ENCODE measurements at places on chromosomes 5 and 9.

GRCh38 chr5:111070272-111071134, 1.0 kb upstream of the TSLP start:
- DNase-seq: no peak

GRCh38 chr9:71647094-71647591, 121.2 kb downstream of the CEMIP2 start:
- DNase-seq: peak; percentile 39

GRCh38 chr5:153496835-153497234, 6.4 kb downstream of the GRIA1 start:
- DNase-seq: no peak

DNA sequence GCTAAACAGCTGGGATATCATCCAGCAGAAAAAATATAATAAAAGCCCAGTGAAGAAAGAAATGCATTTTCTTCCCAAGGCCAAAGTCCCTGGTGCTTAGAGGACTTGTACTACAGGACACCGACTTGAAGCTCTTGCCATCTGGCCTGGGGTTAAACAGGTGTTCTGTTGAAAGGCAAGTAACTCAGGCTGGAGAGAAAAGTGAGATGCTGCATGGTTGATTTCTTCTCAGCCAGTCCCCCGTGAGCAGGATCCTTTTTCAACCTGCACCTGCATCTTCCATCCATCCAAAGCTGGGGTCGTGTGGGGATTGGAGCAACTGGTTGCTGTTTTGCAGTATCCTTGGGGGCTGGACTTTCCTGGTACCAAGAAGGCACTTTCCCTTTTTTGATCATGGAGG, 146.1 kb upstream of the RPS23 start:
- DNase-seq: no peak

GRCh38 chr5:155024015-155024414, 10.5 kb downstream of the KIF4B start:
- peak; percentile 3 for DNase-seq

- no peak for DNase-seq
Observed at GRCh38 chr9:5917888-5918287, 27.2 kb downstream of the MLANA start.

GRCh38 chr5:112275671-112276070, 143.4 kb downstream of the EPB41L4A start:
- DNase-seq: no peak

DNA sequence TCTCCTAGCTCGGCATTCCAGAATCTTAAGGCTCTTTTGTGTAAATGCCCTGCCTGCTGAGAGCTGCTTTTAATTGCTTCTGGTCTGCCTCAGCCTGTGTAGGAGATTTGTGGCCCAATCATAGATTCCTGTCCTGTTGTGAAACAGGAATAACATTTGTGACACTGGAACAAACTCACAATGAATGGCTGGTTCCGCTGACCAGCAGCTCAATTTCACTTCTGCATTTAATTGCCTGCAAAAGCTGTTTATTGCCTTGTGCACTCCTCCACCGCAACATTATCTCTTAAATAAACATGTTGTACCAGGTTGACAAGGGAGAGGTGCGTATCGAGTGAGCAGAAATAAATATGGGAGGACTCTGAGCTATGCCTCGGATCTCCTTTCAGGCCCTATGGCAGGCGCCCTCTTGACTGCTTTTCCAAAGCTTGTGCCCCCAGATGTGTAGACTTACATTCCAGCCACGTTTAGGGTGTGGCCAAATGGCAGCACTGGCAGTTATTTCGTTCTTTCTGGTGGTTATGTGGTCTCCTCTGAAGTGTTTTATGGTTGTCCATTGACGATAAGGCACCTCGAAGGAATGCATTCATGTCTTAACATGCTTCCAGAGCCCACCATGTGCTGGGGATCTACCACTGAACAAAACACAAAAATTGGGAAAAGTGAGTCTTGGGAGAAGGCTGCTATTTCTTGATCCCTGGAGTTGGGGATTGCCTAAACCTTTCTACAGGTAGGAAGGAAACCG, 58.1 kb downstream of the DMRT1 start:
- DNase-seq: no peak

- DNase-seq: no peak
Observed at GRCh38 chr5:139171779-139172404, 26.3 kb downstream of the SIL1 start.

GRCh38 chr5:154494036-154494435, 16.0 kb upstream of the HAND1 start:
- DNase-seq: no peak

- DNase-seq: no peak
Observed at GRCh38 chr5:5980538-5980895, 397.8 kb downstream of the MED10 start.

DNA sequence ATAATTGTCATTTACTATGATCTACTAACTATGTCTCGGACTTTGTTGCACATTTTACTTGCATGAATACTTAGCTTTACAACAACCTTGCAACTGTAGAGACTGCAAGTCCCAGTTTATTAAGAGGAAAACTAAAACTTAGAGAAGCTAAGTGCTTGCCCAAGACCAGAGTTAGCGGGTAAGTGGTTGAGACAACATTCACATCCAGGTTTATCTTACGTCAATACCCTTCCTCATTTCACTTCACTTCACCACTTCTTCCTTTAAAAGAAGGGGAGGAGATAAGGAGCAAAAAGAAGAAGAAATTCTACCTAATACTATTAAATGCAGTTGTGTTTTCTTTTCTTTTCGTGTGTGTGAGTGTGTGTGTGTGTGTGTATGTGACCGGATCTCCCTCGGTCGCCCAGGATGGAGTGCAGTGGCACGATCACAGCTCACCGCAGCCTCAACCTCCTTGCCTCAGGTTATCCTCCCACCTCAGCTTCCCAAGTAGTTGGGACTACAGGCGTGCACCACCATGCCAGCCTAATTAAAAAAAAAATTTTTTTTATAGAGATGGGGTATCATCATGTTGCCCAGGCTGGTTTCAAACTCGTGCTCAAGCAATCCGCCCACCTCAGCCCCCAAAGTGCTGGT, 37.4 kb downstream of the MEGF9 start:
- no peak for DNase-seq

DNA sequence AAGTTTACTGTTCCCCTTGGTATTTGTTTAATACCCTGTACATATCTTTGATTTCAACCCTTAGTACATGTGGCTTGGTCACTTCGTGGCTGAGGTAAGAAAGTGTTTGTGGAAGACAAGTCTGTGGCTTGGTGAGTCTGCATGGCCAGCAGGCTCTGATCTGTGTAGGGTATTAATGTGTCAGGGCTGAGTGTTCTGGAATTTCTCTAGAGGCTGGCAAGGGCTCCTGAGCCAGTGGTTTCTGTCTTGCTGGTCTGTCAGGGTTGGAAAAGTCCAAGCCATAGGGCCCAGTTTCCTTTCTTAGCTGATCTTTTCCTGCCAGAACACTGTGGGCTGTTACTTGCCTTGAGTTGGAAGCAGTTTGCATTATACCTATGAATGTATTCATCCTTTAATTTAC, 48.0 kb upstream of the FBXL7 start:
- DNase-seq: no peak

GRCh38 chr9:121344184-121344583, 25.9 kb downstream of the STOM start:
- DNase-seq: no peak

GRCh38 chr9:90559075-90560073, 83.2 kb downstream of the DIRAS2 start:
- no peak for DNase-seq

DNA sequence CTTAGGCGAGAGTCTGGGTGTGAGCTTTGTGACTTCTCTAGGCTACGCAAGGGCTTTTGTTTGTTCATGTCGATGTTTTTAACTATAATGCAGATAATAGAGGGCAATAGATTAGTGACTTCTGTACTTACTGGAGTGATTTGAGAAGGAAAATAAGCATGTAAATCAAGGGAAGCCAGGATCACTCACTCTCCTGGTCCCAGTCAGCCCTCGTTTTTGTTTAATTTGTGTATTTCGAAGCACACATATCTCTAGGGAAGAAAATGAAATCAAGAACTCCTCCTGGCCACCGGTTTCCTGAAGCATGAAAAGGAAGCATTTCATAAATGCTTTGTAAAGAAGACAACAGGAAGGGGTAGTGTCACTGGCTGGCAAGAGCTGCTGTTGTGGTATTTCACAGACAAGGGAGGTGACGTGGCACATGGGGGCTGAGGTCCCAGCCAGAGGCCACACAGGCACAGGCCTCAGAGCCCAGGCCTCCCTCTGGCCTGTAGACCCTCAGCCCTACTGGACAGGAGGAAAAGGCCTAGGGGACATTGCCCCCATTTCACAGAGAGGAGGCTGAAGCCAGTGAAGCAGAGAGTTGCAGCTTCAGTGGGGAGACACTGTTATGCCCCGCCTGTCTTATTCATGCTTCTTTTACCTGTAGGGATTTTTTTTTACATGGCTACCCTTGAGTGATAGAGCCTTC, 34.1 kb downstream of the IRF1 start:
- DNase-seq: peak; percentile 87

- no peak for DNase-seq
Observed at GRCh38 chr9:122144836-122145591, 14.6 kb downstream of the NDUFA8 start.

- DNase-seq: peak; percentile 23
Observed at GRCh38 chr9:38362852-38363588, 29.5 kb upstream of the ALDH1B1 start.

DNA sequence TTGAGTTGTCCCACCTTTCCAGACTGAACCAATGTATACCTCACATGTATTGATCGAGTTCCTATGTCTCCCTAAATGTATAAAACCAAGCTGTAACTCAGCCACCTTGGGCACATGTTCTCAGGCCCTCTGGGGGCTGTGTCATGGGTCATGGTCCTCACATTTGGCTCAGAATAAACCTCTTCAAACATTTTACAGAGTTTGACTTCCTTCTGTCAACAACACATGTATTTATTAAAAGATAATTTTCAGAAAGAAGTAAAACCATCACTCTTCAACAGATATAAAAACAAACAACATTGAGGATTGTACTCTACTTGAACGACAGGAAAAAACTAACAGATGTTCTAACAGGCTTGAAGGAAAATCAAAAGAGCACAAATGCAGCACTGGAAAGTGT, 4.5 kb downstream of the CMBL start:
- no peak for DNase-seq

DNA sequence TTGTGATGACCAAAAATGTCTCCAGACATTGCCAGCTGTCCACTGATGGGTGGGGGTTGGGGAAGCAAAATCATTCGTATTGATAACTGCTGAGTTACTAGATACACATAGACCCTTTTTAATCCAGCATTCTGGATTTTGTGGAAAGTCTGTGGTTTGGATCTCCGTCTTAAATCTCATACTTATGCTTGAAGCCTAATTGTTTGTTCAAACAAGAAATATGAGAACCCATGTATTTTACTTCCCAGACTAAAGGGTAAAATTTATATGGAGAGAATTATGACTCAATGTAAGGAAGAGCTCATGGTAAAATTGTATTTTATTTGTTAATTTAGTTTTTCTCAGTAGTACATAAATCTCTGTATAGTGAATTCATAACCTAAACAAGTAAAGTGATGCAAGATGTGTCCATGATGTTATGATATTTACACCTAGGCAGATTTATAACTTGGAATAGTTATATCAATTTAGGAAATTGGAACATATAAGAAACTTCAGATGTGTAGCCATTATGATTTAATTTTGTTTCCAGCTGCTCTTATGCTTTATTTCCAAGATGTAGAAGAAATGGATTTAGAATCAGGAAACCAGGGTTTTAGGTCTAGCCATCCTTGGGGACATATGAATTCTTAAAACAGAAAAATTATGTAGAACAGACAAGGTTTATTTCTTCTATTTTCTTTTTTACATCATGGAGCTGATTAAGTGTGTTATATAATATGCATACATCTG, 4.5 kb upstream of the OGN start:
- no peak for DNase-seq

- DNase-seq: no peak
Observed at GRCh38 chr9:130156672-130157071, 15.5 kb upstream of the NCS1 start.

DNA sequence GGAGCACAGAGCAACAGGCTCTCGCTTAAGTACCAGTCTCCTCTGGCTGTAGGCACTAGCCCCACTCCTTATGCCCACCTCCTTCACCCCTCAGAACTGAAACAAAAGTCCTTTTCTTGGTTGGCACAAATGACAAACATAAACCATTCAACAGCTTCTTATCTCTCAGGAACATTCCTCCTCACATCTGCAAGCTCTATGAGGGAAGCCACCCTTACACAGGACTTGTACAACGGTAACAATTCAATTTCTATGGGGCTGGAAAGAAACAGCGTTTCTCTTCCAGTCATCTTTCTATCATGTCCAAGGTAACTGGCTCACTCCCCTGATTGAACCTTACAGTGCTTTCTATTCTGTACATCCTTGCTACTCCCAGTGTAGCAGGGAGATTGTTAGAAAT, 74.1 kb downstream of the CSF2 start:
- no peak for DNase-seq

DNA sequence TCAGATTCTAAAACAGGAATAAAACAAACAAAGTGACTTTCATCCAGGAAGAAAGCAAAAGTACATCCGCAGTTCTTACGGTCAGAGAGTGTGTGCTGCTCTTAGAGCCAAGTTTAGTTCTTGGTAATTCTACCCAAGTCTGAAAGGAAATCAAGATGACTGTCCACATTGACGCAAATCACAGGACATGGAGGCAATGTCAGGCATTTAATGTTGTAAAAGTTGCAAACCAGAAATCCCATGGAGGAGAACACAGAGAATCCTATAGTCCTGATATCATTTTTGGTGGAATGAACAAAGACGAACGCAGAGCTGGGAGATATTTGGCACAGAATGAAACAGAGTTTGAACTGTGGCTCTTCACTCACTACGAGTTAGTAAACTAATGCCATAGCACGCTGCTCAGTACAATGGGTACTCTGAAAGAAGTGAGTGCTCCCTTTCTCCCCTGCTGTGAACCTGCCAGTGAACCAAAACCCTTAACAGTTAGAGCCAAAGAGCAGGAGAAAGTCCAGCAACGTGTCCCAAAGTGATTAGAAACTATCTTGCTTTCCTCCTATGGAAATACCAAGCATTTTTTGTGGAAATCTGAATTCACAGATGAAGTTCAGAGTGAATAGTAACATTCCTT, 74.3 kb downstream of the MUSK start:
- no peak for DNase-seq

DNA sequence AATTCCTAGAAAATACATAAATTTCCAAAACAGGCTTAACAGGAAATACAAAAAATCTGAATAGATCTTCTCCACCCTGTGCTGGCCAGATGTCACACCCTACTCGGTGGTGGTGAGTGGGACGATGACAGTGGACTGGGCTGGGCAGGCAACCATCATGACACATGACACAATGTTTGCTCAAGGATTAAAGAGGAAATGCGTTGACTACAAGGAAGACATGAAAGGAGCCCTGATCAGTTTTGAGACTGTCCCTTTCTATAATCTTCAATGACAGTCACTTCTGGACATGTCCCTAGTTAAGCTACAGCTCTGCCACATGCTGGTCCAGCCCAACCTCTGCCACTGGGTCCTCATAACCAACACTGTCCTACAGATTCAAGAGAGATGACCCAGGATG, 99.8 kb downstream of the ZDHHC21 start:
- DNase-seq: no peak

GRCh38 chr5:78624011-78624541, 24.5 kb downstream of the LHFPL2 start:
- DNase-seq: no peak

DNA sequence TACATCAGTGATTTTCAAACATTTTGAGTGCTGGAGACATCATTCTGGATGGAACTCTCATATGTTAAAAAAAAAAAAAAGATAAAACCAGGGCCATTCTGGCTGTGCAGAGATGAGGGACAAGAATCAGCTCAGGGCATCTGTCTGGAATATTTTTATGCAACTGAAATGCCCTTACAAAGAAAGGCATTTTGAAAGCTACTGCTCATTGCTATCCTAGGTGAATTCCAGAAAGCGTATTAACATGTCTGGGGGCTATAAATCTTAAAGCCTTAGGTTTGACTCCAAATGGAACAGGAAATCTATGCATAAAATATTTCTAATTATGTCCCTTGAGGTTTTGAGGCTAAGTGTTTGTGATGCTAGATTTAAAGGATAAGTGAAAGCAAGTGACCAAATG, 14.9 kb upstream of the PCSK1 start:
- DNase-seq: no peak
